ENCODE measurements at places on chromosomes 5 and 9.

DNA sequence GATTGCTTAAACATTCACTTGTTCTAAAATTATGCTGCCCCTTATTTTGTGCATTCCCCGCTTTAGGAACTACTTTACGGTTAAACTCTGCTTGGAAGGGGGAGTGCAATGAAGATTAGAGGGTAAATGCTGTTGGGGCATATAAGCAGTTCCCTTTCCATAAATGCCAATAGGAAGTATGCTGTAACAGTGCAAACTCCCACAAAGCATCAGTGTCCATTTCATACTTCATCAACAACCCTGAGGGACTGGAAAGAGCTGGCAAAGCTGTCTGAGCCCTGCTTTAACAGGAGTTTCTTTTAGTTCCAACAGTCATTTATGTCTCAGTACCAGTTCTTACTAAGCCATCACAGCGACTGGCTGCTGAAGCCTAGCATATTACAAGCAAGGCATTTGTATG, 1.8 kb downstream of the ACTL7A start:
- DNase-seq, result no peak

DNA sequence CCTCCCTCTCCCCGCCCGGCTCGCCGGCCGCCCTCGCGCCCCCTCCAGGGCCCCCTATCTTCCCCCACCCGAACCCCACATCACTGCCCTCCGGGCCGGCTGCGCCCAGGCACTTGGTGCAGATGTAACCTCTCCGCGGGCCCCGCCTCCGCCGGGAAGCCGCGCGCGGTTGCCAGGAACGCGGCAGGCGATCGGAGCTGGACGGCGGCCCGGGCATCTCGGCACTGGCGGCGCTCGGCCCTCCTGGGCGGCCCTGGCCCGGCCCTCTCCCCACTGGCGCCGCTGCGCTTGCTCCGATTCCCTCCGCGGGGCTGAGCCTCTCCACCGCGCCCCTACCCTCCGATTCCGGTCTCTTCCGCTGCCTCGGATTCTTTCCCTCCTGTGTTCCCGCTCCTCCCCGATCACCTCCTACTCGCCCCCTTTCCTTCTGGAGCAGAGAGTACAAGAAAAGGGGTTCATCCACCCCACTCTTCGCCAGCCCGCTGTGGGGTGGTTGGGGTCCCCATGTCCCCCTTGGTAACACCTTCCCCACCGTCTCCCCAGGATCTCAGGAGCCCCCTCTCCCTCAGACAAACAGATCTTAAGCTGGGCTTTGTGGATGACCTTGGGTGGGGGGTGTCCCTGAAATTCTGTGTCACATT, 70.6 kb downstream of the C9orf50 start:
- DNase-seq, result no peak

GRCh38 chr5:40171971-40172370, 507.7 kb upstream of the PTGER4 start:
- DNase-seq, result no peak

- DNase-seq, result no peak
These were observed 31.0 kb downstream of the PCBD2 start for GRCh38 chr5:134935711-134936602.

DNA sequence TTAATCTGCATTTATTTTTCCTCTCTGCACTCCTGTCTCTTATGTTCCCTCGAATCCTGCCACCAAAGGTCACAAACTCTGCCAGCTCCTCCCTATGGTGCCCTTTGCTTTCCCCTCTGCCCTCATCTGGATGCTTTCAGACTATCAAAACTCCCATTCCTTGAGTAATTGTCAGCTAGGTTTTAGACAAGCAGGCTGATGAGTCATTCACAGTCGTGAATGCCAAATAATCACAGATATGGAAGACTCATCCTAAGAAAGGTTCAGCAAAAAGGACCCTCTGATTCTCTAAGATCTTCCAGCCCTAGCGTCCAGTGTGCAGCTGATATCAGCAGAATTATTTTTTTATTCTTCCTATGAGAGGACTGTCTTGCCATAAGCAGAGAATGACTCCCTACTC, 104.5 kb upstream of the NUDT12 start:
- no peak for DNase-seq

GRCh38 chr5:150300496-150301169, 2.1 kb downstream of the ARSI start:
- DNase-seq, result no peak

GRCh38 chr5:35668319-35668718, 50.7 kb downstream of the SPEF2 start:
- DNase-seq, result no peak

- no peak for DNase-seq
These were observed 240.6 kb downstream of the MARCHF11 start for GRCh38 chr5:15938961-15939360.

DNA sequence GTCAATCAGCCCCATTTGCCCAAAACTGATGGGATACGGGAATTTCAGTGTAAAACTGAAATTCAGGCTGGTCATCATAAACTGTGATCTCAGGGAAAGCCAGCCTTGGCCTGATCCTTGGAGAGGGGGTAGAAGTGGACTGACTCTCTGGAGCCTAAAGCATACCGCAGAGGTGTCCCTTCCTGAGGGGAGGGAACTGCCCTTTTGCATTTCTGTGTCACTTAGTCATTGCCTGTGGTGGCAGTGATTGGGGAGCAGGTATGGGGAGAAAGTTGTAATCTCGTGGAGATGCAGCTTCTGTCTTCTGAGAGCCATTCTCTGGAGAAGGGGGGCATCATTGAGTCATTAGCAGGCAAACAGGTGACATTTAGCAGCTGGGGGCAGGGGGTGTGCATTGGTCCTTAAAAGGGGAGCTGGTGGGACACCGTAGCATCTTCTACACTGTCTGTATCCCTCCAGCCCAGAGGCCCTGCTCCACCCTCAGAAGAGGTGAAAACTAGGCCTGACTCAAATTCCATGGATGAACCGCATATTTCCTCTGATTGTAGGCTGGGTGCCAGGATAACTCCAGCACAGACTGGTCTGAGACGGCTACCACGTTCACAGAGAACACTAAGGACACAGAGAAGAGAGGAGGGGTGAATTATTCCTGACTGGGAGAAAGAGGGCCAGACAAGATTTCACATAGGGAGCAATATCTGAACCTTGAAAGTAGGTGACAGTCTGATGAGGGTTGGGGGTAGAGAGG, 143.3 kb downstream of the SEC61B start:
- DNase-seq, result no peak

- DNase-seq, result no peak
These were observed 401.6 kb downstream of the EBF1 start for GRCh38 chr5:158698023-158698639.

DNA sequence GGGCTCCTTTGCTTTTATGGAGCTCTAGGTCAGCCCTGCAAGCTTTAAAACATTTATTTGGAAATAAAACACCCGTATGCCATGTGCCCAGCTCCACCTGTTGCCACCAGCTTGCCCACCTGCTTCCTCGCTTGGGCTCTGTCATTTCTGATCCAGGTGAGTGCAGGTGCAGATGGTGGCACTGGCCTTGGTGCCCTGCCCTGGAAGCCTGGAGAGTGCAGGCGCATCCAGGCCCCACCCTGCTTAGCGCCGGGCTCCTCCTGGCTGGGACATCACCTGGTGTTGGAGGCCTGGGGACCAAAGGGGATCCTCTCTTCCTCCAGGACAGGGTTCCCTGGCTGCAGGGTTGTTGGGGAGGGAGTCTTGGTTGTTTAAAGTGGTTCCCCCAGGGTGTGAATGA, 35.8 kb downstream of the WNK2 start:
- DNase-seq, result no peak

All from activated CD4-positive, alpha-beta T cell treated with anti-CD3 and anti-CD28 coated beads, Interleukin-2, amount 50 U/mL, for 48 hours (primary cell).